NCI-H2081 treated with DMSO at 0.1 percent for 48 hours (cell line): ENCODE measurements at places on chromosomes 7 and 10.

DNA sequence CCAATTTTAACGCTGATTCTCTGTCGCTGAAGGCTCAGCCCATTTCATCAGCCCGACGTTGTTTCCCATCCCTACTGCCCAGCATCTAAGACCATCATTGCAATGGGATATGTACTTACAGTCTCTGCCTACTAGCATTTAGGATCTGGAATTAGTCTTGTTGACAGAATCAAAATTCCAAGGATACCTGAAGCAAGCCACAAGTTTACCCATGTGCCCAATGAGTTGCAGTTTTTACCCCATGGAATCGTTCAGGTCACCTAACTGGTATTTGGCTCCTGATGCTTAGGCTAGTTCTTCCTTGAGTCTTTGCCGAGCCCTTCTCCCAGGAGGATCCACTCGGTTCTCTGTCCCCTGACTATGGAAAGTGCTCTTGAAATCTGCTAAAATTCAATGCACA, 276.8 kb downstream of the DNAJB9 start:
- DNase-seq, result no peak

GRCh38 chr10:58653139-58653538, 140.5 kb downstream of the BICC1 start:
- DNase-seq, result no peak

- DNase-seq, result no peak
These were observed 63.8 kb upstream of the RET start for GRCh38 chr10:43013065-43013464.

DNA sequence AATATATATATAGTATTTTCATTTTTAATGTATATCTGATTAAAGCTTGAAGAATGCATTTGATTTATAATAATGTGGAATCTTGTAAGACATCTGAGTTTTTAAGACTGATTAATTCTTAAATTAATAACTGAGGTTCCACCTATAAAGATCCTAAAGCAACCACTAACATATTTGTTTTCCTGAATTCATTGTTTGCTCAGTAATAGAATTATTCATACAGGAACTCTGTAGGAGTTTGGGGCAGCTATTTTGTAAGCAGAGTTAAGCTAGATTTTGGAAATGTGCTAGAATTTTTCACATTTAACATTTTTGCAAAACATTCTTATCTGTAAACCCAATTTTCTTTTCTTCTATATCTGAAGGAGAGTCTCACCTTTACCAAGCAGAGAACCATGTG, 88.9 kb downstream of the NRCAM start:
- no peak for DNase-seq

- DNase-seq, result no peak
These were observed 12.8 kb downstream of the SCRN1 start for GRCh38 chr7:29976673-29977415.

GRCh38 chr10:89921403-89921802, 220.0 kb downstream of the KIF20B start:
- no peak for DNase-seq

- no peak for DNase-seq
These were observed 61.9 kb downstream of the SGMS1 start for GRCh38 chr10:50561816-50562215.

DNA sequence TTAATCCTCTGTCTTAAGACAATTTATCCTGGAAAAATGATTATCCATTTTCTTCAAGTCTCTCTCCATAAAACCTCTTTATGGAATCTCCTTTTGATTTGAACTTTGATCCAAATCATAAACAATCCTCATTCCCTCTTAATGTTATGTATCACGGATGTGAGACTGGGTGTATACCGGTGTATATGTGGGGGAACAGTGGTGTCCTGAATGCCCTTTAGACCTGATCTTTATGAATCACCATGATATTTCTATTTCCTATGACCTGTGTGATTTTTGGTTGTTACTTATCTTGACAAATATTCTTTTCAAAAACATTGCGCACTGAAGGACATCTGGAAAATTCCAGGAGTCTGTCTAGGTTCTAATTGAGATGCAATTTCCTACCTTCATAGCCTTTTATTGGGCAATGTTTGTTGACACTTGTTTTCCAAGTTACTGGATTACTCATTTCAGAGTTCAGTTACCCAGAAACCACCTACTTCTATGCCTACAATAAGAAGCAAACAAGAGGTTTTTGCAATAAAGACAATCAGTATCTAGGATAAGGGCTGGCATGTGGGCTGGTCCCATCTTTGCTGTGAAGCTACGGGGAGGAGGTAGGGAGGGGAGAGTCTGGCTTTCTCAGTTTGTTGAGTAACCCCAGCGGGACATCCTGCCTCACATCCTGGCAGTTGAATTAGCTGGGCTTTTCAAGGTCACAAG, 190.4 kb downstream of the CTTNBP2 start:
- DNase-seq, result no peak

DNA sequence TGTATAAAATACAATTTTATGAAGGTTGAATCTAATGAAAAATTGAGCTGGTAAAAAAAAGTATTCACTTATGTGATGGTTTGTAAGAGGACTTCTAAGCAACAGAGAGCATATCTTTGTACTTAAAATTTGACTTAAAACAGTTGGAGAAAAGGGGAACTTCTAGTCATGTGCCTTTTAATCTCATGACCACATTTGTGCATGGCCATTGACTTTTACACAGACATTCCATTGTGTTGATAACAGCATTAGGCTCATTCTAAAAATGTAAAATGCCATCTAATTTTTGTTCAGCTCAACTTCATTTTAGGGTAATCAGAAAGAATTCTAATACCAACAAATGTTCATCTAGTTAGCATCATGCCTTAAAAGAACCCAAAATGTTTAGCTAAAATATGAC, 119.9 kb downstream of the HPSE2 start:
- DNase-seq, result no peak

DNA sequence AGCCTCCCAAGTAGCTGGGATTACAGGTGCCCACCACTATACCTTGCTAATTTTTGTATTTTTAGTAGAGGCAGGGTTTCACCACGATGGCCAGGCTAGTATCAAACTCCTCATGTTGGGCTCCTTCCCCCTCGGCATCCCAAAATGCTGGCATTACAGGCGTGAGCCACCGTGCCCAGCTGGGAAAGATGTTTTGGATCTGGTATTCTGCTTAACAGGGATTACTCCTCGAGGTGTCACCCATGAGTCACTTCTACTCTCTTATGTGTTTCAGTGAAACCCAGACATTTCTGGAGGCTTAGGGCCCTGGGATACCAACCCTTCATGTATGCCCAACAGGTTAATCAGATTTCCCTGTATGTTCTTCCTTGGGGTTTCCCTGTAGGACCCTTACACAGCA, 11.8 kb upstream of the OPN4 start:
- no peak for DNase-seq

DNA sequence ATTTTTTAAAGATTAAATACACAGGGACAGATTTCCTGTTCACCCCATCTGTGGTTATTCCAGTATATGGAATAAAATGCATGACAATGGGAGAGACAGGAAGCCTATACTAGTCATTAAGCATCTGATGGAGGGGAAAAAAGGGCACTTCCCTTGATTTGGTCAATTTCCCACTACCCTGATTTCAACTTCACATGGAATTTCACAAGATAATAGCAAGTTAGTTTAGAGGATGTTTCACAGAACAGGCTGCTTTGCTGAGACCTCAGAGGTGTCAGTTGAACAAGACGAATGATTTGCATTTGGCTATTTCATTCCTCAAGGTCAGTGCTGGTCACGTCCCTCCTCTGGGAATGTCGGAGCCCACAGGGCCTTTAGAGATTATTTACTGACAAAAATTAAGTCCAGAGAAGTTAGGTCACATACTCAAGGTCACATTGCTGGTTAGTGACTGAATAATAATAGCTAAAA, 4.7 kb upstream of the ITPRIP start:
- no peak for DNase-seq

GRCh38 chr10:478471-479245, 210.8 kb downstream of the DIP2C start:
- no peak for DNase-seq
